ENCODE measurements at places on chromosomes 3 and 15. TPM values are rescaled to one million over a fixed set of nuclear protein-coding genes. Genes with fewer than 3 reads are reported as not detected.

Gene HYAL1
- polyA plus RNA-seq: 0.25 TPM

Gene LHFPL4
- not detected for polyA plus RNA-seq

Gene MYRIP
- not detected for polyA plus RNA-seq

Gene TMEM45A
- polyA plus RNA-seq: 33.0 TPM

Gene EIF1B
- 35.9 TPM for polyA plus RNA-seq

Gene CCNB2
- 19.7 TPM for polyA plus RNA-seq

Gene GAP43
- polyA plus RNA-seq: 1.2 TPM

Gene CFAP20DC
- polyA plus RNA-seq: 3.5 TPM

Gene NIT2
- 60.9 TPM for polyA plus RNA-seq

Gene ILDR1
- polyA plus RNA-seq: not detected

Gene C3orf20
- not detected for polyA plus RNA-seq

Gene PPCDC
- 5.5 TPM for polyA plus RNA-seq

- DNase-seq: no peak
Observed at GRCh38 chr15:94494732-94495131, 263.4 kb downstream of the MCTP2 start.

DNA sequence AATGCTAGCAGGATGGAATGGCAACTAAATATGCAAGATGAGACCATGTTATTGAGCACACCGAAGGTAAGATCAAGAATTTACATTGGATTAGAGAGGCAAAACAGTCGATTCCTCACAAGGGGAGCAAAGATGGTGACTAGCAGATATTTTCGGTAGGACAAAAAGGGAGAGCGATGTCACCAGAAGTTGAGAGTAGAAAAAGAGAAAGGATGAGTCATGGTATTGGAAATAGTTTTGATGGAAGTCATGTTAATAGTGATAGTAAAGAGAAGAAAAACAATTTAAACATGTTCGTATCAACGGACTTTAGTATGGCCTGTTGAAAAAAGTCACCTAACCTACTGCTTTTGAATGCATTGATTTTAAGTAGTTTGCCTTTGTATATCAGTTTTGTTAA, 55.0 kb downstream of the UBE2E2 start:
- DNase-seq: no peak

- DNase-seq: no peak
Observed at GRCh38 chr3:138187296-138188012, at the start of gene ARMC8. Gene ARMC8, plus strand, starts transcription at chr3:138187301. Its CDS starts 254 bp downstream, at chr3:138187555.

DNA sequence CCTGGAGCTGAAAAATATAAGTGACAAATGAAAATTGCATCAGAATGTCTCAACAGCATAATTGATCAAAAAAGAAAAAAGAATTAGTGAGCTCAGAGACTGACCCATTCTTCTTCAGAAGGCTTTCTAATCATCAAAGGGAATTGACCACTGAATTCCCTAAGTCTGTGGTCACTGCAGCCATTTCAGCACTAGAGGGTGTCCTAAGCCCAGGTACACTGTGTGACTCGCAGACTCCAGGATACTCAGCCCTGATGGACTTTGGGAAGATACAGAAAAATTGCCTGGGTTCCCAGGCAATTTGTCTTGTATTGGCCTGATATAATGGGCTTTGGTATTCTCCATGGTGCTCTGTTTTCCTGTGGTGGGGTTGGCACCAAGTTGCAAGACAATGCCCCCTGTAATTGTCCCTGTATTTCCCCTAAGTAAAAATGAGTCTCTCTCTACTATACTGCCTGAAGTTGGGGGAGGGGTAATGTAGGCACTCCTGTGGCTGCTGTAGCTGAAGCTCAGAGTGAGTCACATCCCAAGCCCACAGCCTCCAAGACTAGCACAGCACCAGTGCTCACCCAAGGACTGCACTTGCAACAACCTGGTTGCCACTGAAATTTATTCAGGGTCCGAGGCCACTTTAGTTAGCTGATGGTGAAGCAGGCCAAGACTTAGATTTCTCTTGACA, 256.0 kb upstream of the STAC start:
- no peak for DNase-seq

DNA sequence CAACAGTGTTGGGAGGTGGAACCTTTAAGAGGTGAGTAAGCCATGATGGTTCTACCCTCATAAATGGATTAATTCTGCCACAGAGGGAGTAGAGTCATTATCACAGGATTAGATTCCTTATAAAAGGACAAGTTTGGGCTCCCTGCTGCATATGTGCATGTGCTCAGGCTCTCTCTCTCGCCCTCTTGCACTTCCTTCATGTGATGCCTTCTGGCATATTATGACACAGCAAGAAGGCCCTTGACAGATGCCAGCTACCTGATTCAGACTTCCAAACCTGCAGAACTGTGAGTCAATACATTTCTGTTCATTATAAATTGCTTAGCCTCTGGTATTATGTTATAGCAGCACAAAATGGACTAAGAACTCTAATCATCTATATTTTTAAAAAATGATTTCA, 205.3 kb downstream of the CTNNB1 start:
- no peak for DNase-seq

- no peak for DNase-seq
Observed at GRCh38 chr15:87639305-87640011, 617.1 kb downstream of the NTRK3 start.

DNA sequence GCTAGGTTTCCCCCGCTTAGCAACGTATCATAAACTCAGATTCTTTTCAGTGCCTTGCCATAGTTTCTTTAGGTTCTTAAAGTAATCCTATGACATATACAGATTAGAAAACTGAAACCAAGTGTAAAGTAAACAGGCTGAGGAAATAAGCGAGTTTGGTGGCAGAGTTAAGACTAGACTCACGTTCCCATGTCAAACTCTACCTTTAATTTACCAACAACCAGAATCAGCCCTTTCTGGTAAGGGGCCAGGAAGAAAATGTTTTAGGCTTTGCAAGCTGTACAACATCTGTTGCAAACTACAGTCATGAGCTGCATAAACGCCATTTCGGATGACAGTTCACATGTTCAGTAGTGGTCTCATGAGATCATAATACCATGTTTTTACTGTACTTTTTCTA, 128.0 kb upstream of the PRICKLE2 start:
- peak; percentile 29 for DNase-seq

GRCh38 chr3:128697341-128697740, 28.6 kb upstream of the RAB7A start:
- no peak for DNase-seq

DNA sequence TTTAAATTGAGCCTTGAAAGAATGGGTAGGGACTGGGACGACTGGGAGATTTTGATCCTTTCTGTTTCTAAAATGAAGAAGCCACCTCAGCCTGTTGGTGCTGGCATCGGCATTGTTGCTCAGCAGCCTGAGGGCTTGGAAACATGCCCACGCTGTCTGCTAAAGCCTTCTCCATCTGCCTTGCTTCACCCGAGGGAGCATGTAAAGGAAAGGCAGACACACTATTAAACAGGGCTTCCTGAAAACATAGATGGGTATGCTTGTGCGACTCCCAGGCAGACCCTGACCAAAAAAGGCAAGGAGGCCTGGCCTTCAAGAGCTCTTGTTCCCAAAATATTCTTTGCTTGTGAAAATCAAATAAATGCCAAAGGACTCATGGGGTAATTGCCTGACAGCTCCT, 84.2 kb upstream of the SLC4A7 start:
- DNase-seq: peak; percentile 45

- no peak for DNase-seq
Observed at GRCh38 chr3:20047976-20048883, 8.0 kb downstream of the KAT2B start.

GRCh38 chr3:4426261-4426781, 40.7 kb downstream of the SUMF1 start:
- no peak for DNase-seq

DNA sequence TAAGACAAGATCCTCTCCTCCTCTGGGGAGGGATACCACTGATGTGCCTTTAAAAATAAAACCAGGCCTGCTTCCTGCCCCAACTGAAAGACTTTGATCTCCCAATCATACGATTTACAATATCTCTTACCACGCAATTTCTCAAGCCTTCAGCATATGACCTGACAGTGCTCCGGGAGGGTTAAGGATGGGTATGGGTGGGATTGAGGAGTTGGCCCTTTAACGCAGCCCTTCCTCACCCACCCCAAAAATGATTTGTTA, 67.4 kb downstream of the LRIG1 start:
- DNase-seq: no peak

DNA sequence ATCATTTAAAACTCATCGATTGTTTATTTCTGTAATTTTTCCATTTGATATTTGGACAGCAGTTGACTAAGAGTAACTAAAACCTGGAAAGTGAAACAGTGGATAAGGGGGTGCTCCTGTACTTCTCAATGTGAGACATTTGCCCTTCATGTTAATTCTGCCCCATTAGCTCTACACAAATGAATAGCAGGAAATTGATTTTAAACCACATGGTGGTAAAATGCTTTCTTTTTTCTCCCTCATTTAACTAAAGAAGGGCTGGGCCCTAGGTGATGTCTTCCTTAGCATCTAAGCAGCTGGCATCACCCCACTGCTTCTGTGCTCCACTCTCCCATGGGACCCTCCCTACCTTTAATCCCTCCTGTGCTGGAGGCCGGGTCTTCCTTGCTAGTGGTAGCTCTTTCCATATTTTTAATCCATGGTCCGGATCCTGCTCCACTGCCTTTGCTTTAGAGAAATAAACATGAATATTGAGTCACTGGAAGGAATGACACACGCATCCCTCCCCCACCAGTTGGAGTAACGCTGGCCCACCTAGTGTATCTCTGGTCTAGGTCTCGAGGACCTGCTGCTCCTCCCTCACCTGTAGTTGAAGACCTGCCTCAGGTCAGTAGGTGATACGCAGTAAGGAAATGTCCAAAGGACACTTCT, 30.2 kb upstream of the LAMP3 start:
- DNase-seq: no peak

DNA sequence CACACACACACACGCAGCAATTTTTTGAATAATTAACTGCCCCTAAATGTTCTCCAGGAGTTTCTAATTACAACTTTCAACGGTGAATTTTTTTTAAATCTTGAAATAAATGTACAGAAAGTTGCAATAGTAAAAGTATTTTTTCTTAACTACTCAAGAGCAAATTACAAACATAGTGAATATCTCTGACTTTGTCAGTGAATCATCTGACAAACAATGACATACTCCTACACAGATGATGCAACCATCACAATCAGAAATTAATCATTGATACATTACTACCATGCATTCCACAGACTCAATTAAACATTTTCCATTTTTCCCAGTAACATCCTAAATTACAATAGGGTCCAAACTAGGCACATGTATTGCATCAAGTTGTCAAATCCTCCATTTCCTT, 597.3 kb downstream of the NAALADL2 start:
- DNase-seq: no peak

GRCh38 chr3:63791974-63792373, 27.1 kb upstream of the C3orf49 start:
- DNase-seq: no peak

DNA sequence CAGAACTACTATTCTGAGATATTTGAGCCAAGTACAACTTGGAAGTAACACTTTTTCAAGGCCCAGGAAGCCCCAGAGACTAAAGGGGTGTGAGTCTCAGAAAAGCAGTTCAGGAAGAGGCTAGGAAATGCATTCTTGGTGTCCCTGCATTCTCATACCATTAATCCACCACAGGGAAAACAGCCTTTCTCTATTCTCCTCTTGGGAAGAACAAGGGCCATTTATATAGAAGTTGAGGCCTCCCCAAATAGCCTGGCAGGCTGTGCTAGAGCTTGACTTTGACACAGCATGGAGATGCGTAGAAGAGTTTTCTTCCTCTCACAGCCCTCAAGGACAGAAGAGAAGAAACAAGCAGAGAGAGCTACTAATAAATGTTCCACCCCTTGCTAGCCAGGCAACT, 5.5 kb upstream of the NR2C2 start:
- DNase-seq: no peak

- DNase-seq: no peak
Observed at GRCh38 chr3:137116619-137117018, 158.8 kb downstream of the IL20RB start.

- no peak for DNase-seq
Observed at GRCh38 chr15:38746211-38746610, 181.6 kb upstream of the RASGRP1 start.

DNA sequence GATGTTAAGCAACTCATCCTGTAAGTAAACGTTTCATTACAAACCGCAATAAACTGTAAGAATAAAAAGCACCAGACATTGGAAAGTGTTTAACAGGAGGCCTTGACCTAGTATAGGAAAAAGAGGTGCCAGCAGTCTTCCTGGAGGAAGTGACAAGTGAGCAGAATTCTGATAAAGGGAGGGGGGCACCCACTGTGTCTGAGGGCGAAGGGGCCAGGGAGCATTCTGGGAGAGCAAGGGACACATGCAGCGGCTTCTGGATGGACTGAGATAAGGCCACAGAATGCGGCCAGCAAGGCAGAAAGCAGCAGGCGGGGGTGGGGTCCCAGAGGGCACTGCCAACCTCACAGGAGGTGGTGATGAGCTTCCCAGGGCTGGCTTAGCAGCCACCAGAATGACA, 80.2 kb downstream of the MTHFS start:
- DNase-seq: no peak

DNA sequence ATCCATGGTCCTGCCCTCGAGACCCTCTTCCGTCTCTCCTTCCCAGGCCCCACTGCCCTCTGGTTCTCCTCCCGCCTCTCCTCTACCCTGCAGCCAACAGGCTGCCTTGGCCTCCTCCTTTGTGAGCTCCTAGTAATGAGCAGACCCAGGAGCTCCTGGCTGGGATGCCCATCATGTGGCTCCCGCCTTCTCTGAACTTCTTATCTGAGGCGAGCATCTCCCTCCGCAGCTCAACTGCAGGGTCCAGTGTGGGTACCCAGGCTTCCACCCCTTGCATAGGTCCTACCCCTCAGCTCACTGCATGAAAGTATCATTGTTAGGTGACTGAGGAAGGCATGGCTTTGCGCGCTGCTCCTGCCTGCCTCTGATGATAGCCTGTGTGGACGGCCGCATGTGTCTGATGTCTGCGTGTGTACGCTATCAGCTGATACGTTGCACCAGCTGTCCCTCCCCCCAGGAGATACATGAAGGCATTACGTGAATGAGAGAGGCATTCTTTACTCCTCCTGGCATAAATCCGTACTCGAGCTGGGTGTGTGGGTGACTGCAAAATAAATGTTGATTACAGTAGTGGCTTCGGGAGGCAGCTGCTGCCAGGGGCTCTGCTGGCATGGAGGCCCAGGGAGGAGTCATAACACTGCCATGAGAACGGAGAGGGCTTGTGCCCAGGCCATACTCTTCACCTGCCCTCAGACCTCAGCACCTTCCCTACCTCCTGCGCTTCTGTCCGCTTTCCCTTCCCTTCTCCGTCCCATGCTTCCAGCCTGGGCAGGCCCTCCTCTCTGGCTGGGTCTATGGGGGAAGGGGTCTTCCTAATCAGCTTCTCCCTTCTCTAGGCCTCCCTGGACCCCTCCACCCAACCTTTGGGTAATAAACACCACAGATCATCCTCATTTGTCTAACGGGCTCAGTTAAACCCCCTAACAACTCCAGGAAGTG, 48.8 kb downstream of the ZNF710 start:
- DNase-seq: no peak

- DNase-seq: peak; percentile 30
Observed at GRCh38 chr15:38758043-38758442, 193.4 kb upstream of the RASGRP1 start.

GRCh38 chr15:67422296-67422695, 98.6 kb upstream of the C15orf61 start:
- DNase-seq: no peak

GRCh38 chr15:48939648-48940047, 24.1 kb downstream of the SHC4 start:
- DNase-seq: peak; percentile 93

Measured in AG04450 (cell line).